Omental fat pad (tissue), 4 donors: ENCODE measurements at places on chromosomes 1 and 21. TPM values are rescaled to one million over a fixed set of nuclear protein-coding genes. Genes with fewer than 3 reads are reported as not detected.

DNA sequence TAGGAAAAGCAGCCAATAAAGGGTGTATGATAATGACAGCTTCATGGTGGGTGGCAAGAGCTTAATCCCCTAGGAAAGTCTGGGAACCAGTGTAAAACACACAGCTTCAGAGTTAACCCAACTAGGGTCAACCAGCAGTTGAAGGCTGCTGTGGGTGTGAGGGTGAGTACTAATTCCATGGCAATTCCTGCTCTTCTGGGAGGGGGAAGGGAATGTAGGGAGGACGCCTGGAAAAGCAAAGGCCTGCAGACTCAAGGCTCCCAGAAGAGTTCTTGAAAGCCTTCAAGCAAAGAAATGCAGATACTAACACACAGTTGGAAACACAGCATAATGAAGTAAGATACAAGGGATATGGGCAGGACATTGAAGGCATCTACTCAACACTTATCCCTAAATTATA, 28.1 kb downstream of the TTLL7 start:
- no peak for DNase-seq

DNA sequence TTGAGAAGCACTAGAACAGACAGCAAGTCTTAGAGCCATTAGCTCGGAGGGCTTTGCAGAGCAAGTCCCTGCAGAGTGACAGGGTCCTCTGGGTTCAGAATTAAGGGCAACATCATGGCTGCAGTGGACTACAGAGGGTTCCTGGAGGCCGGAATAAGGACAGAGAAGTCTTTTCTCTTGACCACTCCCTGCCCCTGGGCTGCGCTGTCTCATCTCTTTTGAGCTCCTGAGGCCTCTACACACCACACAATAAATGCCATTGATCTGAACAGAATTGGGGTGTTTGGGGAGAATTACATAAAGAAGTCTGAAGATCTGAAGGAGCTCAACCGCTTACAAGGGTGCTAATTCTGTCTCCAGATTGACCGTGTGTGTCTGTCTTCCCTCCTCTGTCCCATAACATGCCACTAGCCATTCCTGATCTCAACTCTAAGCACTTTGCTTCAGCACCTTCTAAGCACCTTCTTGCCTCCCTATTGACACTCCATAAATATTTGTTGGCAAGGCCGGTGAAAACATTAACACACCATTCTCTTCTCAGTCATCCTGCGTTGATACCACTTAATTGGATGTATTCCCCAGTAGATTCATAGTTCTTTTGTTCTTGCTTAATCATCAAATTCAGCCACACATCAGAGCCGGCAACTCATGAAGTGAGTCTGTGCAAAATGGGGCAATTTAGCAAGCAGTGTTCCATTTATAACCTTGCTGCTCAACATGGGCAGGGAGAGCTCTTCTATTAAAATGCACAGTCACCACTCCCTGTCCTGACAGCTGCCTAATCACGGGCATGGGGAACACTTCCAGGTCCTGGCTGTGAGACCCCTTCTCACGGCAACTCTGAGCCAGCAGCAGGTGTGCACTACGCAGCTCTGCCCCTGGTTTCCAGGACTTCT, 49.7 kb downstream of the NMNAT2 start:
- no peak for DNase-seq

DNA sequence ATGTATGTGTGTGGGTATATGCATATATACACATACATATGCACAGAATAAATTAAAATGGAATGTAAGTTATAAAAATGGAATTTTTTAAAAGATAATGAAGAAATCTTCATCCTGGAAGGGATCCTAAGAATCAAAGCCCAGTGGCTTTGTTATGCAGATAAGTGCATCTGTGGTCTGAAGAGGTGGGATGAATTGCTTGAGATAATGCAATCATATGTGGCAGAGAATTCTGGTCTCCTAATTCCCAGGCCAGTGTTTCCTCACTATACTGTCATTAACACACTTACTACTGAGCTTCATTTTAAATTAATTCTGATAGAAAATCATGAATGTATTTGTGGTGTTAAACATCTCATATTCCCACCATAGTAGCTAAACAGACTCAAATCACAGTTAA, 86.7 kb upstream of the PRMT6 start:
- DNase-seq: no peak

DNA sequence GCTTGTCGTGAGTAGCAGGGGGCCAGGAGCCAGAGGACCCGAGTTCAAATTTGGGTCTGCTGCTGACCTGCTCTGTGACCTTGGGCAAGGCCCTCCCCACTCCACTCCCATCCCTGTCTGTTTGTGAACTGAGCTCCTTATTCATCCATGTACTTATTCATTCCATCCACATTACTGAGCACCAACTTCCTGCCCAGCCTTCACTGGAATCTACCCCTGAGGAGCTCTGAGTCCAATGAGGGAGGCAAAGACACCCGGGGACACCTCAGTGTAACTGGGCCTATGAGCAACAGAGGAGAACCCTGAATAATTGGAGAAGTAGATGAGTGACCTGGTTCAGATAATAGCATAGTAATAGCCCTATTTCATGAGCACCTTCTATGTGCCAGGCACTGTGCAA, 8.9 kb downstream of the BSND start:
- no peak for DNase-seq

GRCh38 chr1:63917571-63918417, 144.0 kb downstream of the ROR1 start:
- DNase-seq: no peak

DNA sequence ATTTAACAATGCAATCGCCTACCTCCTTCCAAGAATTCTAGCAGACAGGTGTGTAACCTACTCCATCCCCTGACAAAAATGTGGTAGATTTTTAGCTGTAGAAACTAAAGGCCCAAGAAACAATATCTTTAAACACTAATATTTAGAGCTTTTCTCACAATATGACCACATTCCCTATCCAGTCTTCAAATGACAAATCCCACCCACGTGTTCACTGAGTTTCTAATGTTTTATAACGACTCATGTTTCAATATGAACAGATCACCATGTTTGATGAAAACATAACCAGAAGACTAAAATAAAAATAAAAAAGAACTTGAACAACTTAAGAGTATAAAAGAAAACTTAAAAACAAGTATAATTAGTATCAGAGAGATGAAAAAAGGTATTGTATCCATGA, 24.6 kb downstream of the RSBN1 start:
- DNase-seq: no peak

GRCh38 chr1:44613941-44614340, 60.3 kb downstream of the TMEM53 start:
- no peak for DNase-seq

DNA sequence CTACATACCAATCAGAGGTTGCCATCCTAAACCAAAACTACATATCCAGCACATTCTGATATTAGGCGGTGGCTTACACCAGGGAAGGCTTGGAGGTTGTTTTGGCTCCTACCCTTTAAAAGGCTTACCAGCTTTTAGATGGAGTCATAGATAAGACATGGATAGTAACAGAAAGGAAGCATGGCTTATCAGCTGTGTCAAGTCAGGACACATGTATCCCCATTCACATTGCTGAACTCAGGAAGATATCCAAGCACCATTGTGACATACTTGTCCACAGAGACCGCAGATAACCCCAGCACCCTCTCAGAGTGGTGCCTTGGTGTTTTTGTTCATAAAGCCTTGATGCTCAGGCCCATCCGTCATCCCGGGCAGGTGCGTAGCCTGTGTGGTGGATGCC, 39.7 kb downstream of the ADARB1 start:
- no peak for DNase-seq

GRCh38 chr1:40539338-40539737, 7.9 kb downstream of the ZNF684 start:
- no peak for DNase-seq

- DNase-seq: no peak
Observed at GRCh38 chr1:178030467-178030866, 60.6 kb upstream of the SEC16B start.

DNA sequence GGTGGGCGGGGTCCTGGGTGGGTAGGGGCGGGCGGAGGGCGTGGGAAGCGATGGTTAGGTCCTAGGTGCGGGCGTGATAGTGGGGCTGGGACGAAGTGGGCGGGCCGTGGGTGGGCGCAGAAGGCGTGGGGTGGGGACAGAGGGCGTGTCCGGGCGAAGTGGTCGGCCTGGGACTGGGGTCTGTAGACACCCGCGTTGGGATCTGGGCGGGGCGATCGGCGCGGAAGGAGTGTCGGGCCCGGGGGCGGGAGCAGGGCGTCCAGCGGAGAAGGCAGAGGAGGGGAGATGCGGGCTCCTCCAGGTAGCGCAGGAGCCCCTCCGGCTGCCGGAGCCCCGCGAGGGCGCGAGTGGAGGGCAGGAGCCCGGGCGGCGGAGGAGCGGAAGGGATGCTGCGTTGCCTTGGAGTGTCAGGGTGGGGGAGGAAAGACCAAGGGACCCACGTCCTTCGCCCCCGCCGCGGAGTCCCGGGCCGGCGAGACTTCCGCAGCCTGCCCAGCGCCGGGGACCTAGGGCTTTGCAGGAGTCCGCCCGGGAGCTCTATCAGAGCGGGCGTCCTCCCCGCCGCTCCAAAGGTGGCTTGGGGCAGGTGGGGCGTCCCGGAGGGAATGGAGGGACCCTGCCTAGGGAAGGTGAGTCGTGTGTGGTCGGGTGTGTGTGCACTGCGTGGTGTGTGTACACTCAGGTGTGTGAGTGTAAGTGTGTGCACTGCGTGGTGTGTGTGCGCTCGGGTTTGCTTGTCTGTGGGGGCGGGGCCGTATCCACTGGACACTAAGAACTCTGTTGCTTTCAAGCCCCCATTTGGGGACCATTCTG, 27.0 kb upstream of the PRSS38 start:
- DNase-seq: peak; percentile 51

DNA sequence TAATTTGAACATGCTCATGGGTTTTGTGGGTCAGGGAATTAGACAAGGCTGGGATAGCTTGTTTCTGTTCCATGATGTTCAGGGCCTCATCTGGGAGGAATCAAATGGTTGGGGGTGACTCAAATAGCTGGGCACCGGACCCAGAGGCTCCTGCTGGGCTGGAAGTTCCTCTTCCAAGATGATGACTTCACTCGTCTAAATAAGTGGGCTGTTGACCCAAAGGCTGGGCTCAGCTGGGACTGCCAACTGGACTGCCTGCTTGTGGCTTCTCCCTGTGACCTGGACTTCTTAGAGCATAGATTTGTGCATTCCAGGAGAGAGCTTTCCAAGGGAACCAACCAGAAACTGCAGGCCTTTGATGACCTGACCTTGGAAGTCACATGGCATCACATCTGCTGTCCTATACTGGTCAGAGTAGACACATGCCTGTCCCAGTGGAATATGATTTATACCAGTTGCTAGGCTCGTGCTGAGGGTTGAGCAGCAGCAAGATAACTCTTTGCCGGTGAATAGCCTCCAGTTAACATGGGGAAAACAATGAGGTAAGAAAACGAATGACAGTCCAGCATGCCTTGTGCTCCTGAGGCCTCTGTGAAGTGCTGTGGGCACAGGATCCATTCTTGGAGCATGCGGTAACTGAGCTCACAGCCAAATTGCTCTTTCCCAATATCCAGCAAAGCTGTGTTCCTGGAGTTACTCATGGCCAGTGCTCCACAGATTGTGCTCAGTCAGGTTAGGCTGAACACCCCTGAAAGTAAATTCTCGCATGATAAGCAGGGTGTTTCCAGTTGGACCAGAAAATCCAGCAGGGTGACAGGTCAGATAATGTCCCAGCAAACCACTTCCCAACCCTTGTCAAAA, 272.9 kb upstream of the TMEM51 start:
- no peak for DNase-seq

DNA sequence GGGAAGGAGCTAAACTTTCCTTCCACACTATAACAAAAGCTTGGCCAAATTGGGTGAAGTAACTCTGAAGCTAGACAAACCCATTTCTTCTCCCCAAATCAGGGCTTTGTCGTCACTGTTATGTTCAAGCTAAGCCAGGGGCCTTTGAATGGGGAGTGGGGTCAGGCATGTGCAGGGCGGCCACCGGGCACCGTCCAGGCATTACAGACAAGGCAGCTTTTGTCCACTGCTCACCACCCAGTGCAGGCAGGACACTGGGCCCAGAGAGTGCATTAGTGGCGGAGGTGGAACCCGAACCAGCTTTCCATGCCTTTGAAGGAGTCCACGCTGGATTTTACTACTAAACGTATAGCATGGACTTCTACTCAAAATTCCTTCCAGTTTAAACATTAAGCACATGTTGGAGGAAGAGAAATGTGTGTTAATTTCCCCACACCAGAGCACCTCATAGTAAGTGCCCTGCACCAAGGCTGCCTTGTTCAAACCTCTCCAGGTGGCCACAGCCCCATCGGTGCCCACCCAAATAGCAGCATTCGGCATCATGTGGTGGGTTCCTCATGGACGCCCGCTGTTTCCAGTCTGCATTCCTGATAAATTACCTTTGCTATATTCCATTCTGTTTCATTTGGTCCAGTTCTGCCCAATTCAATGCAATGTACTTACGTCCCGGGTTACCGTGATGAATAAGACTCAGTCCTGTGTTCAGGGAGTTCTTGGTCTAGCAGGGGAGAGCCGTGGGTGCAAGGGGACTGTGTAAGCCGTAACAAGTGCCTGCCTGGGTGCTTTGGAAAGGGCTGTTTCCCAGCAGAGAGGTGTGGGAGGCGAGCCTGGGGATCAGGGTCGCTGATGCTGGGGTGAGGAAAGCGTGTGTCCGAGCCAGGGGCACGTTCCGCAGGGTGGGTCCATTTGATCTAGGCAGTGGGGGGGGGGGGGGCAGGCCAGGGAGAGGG, 1.6 kb downstream of the UBASH3A start:
- DNase-seq: no peak

GRCh38 chr1:115088115-115088778, 1.1 kb downstream of the TSPAN2 start:
- no peak for DNase-seq

DNA sequence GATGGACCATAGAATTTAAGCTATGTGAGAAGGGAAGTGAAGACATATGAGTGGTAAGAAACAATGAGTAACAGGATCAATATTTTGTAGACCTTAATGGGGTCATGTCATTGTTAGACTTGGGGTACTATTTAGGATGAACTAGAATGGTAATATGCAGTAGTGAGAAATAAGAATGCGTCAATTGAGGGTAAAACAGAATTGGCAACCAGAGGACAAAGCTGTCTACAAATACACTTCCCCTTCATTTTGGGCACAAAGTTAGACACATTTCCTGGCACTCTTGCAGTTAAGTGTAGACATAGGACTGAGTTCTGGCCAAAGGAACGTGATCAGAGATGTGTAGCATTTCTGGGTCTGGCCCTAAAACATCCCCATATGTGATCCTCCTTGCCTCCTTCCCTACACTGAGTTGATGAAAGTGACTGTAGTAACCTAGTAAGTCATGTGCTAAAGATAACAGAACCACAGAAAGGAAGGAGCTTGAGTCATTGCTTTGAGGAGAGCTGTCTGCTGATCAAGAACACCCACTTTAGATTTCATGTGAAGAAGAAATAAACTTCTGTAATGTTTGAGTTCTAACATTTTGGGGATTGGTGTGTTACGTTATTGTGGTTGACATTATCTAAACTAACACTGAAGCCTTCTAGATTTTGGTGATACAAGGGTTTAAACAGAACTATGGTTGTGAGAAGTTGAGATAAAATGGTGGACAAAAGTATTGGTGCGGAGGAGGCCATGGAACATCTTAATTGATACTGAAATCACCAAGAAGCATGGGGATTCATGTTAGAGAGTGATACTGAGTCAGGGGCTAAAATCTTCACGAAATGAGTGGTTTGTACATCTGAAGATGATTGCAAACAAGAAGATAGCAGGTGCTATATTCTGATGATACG, 41.7 kb downstream of the CD55 start:
- DNase-seq: no peak

GRCh38 chr1:65505547-65506300, 85.3 kb downstream of the LEPR start:
- DNase-seq: no peak

Gene GPR52
- total RNA-seq: 4.0 TPM

Gene HFM1
- total RNA-seq: 0.93 TPM

Gene FRRS1
- total RNA-seq: 3.6 TPM

Gene LENEP
- not detected for total RNA-seq

Gene FCRL4
- total RNA-seq: not detected

Gene RLF
- 27.7 TPM for total RNA-seq

Gene PRRX1
- 43.2 TPM for total RNA-seq
